ENCODE measurements at places on chromosomes 4 and X. TPM values are rescaled to one million over a fixed set of nuclear protein-coding genes. Genes with fewer than 3 reads are reported as not detected.

DNA sequence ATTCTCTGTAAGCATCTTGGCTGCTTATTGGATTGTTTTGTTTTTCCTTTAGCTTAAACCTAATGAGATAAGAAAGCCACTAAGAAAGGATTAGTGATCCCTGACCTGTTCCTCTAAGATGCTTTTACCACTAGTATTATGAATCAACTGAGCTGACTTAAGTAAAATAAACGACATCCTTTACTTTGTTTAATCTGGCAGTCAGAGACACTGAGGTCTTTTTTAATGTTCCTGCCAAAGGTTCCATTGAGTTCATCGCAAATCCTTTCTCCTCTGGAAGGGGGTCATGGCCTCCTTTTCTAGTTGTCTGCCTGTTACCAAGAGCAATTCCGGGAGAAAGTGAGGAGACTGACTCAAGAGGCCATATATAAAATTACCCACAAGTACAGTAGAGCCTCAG lies 1038.3 kb upstream of the SLIT2 start:
- no peak for DNase-seq

DNA sequence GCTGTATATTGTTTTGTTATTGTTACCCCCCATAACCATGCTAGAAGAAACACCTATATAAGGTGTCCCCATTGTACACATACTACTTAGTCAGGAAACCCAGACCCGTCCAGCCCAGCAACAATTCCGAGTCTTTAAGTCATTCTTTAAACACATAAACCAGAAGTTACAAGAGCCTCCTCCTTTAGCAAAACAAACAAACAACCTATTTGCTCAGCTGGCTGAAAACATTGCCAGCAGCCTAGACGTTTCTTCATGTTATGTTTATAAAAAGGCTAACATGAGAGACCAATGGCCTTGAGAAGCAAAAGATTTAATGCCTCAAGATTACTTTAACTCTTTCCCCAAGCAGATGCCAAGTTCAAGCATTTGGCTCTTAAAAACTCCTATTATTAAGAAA lies 1.4 kb downstream of the ACOX3 start:
- DNase-seq, result no peak

Gene SLITRK4
- polyA plus RNA-seq, result 17.9 TPM

Gene TRIM2
- 78.6 TPM for polyA plus RNA-seq

- DNase-seq, result no peak
These were observed 95.5 kb downstream of the NSUN7 start for GRCh38 chr4:40845154-40845835.

- no peak for DNase-seq
These were observed 230.5 kb downstream of the MGST2 start for GRCh38 chr4:139896091-139896604.

- no peak for DNase-seq
These were observed 25.7 kb downstream of the EREG start for GRCh38 chr4:74390677-74391076.

Gene SSX2B
- polyA plus RNA-seq, result not detected

- no peak for DNase-seq
These were observed 595.9 kb downstream of the CENPC start for GRCh38 chr4:66949419-66949818.

DNA sequence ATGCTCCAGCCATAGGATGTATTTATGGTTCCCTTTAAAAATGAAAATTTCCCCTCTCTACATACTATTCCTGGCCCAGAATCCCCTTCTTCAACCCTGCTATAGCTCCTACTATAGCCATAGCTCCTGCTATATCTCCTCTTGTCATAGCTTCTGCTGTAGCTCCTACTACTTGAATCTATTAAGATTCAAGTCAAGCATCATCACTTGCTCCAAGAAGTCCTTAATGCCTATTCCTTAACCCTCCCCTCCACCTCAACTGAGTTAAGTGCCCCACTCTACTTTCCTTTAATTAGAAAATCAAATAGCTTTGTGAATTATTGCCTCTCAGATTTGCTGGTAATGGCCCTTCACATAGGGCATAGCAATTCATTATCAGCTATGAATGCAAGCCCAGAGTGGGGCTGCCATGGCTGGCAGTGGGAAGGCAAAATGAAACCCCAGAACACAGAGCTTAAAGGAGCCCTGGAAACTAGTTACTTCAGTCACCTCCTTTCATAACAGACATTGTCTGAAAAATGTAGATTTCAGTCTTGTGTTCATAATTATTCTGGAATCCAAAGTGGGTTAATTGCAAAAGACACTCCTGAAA lies 15.4 kb downstream of the OCIAD2 start:
- DNase-seq, result no peak

DNA sequence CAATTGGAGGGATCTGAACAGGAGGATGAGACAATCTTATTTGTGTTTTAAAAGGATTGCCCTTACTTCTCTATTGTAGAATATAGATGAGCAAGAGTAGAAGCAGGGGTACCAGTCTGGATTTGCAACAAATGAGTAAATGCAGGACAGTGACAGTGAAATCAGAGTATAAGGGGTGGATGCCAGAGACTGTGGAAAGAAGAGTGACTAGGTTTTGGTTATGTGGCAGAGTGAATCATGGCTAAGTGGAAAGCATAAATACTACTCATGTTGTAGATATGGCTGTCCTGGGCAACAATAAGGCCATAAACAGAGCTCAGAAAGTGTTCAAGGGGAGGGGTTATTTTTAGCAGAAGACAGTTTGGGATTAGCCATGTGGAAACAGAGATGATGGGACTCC lies 6.0 kb upstream of the VSIG4 start:
- no peak for DNase-seq

Gene CXCL3
- 0.15 TPM for polyA plus RNA-seq

DNA sequence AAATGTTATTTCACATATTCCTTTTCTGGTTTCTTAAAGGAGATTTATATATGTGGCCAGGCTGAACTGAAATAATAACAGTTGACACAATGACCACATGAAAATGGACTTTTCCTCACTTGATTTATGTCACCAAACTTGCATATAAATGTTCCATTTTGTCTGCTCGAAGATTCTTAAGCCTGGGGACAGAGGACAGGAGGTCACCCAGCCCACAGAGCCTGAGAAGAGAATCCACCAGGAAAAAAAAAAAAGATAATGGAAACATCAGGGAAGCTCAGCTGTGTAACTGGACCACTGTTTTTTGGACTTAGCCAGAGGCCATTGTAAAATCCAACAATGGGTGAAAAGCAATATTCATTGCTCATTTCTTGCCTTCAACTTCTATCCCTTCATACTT lies 359.0 kb upstream of the FGF16 start:
- no peak for DNase-seq

- no peak for DNase-seq
These were observed 29.8 kb downstream of the SMS start for GRCh38 chrX:21970326-21970725.

DNA sequence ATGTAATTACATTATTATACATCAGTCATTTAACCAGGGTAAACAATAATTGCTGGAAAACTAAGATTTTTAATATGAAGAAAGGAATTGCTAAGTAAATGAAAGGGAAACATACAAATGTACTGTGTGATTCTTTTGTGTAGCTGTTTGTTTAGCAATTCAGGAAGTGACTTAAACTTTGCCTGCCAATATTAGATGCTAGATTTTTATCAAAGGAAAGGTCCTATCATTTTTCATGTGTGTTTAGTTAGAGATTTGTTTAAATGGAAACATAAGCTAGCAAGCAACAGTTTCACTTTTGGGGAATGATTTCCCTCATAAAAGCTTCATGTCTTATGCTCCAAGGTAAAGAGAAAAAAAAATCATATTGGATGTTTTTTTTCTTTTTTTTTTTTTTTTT lies 95.1 kb upstream of the LIMCH1 start:
- DNase-seq, result no peak

DNA sequence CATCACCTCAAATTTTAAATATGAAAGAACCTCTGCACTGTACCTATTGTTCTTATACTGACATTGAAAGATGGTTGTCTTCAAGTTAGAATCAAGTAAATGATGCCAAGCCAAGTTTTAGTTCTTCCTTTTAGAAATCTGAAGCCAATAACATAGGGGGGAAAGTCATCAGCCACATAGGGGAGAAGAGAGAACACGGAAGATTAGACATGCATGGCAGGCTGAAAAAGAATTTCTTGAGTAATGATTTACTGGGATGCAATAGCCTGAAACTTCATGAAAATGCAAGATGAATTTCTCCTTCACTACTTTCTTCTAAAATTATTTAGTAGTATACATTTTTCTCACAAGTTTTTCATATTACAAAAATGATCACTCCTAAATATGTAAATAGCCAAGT lies 13.6 kb upstream of the EPGN start:
- no peak for DNase-seq

DNA sequence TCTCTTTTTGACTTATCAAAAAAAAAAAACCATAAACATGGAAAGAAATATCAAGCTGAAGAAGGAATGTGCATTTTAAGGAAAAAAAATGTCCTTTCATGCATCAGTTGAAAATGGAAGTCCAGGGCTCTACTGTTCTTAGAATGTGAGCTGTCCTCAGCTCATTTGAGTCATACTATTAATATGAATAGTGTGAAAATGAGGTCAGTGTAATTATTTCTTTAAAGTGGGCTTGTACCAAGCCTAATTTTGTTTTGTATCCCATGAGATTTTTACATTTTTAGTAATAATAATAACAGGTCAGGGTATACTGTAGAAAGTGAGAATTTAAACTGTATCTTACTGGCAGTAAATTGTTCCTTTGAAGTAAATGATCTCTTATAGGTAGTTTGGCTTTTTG lies 148.5 kb downstream of the NAA11 start:
- no peak for DNase-seq

GRCh38 chr4:154953691-154954090 lies 172.6 kb downstream of the RBM46 start:
- no peak for DNase-seq

DNA sequence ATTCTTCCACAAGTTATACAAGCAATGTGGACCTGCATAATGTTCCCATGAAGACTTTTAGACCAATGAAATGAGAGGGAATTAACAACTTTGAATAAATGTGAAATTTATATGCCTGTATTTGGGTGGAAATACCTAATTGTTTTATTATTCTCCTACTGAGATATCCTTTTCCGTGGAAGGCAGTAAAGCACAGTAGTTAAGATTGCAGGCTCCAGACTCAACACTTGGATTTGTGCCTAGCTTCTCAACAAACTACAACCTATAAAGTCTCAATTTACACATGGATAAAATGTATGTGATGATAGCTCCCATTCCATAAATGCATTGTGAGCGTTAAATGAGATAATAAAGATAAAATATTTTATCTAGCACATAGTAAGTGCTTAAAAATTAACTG lies 857.8 kb downstream of the CENPC start:
- no peak for DNase-seq

GRCh38 chr4:175703956-175704600 lies 108.0 kb downstream of the GPM6A start:
- no peak for DNase-seq

Gene MAGEB17
- 0.22 TPM for polyA plus RNA-seq

DNA sequence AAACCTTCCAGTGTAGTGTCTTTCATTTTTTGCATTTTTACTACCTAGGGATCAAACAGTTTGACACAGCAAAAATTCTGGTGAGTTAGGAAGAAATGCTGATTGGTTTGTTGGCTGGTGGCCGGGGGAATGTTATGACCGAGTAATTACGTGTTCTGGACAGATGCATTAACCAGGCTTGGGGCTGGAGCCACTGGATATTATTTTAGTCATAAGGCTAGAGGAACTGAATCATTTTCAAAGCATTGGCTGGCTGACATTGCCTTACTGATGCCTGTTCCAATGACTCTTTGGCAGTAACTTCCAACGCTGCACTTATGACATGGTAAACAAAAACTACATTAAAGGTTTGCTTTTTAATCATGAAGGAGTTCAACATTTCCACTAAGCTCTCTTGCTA lies 84.6 kb downstream of the FBXO8 start:
- no peak for DNase-seq

Gene SFRP2
- 14.9 TPM for polyA plus RNA-seq

Gene SAGE1
- not detected for polyA plus RNA-seq

Gene CTAG2
- not detected for polyA plus RNA-seq

- DNase-seq, result no peak
These were observed 120.1 kb upstream of the MED14 start for GRCh38 chrX:40855411-40855810.

- DNase-seq, result no peak
These were observed 63.2 kb downstream of the ATXN3L start for GRCh38 chrX:13256603-13257002.

GRCh38 chr4:153553155-153553818 lies 87.1 kb downstream of the TMEM131L start:
- no peak for DNase-seq

Gene GLA
- polyA plus RNA-seq, result 39.4 TPM

GRCh38 chrX:95063554-95063953 lies 1389.5 kb downstream of the FAM133A start:
- no peak for DNase-seq

Gene SHROOM3
- polyA plus RNA-seq, result 28.6 TPM

Gene HPGD
- 59.8 TPM for polyA plus RNA-seq

Gene SUPT20HL2
- polyA plus RNA-seq, result not detected

DNA sequence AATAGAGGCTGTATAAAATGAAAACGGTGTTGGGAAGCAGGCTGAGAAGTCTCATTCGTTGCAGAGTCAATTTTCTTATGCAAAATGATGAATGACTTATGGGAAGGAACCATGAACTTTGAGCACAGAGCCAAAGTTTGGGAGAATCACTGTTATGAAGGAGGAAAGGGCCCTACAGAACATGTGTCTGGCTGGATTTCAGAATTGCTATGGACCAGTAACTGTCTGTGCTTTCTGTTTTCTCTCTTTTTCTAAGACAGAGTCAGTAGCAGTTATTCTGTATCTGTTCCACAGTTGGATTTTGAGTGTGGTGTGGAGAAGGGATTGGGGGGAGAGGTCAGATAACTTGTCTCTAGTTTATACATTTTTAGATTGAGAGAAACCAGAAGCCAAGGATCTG lies 265.0 kb upstream of the HS3ST1 start:
- DNase-seq, result no peak

Gene PFKFB1
- polyA plus RNA-seq, result 0.73 TPM

Gene EPHA5
- 0.60 TPM for polyA plus RNA-seq

Gene CLGN
- polyA plus RNA-seq, result 4.3 TPM

Gene CT47B1
- polyA plus RNA-seq, result not detected

Gene TCP11X2
- polyA plus RNA-seq, result 2.4 TPM

Gene IL2
- not detected for polyA plus RNA-seq

DNA sequence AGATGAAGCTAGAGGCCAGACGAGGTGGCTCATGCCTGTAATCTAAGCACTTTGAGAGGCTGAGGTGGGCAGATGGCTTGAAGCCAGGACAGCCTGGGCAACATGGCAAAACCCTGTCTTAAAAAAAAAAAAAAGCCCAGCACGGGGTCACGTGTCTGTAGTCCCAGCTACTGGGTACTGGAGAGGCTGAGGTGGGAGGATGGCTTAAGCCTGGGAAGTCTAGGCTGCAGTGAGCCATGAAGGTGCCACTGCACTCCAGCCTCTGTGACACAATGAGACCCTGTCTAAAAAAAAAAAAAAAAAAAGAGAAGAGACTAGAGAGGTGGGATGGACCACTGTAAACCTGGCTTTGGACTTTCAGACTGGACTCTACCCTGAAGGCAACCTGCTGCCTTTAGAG lies 10.7 kb upstream of the LRBA start:
- DNase-seq, result no peak

Gene TRIM75
- polyA plus RNA-seq, result 0.10 TPM

GRCh38 chrX:39909996-39910395 lies 187.8 kb downstream of the BCOR start:
- DNase-seq, result no peak
